ENCODE measurements at places on chromosomes 3 and 15.

GRCh38 chr3:66644549-66644948 lies 143.7 kb upstream of the LRIG1 start:
- no peak for DNase-seq

- DNase-seq, result no peak
These were observed 264.9 kb upstream of the TPM1 start for GRCh38 chr15:62777671-62778070.

DNA sequence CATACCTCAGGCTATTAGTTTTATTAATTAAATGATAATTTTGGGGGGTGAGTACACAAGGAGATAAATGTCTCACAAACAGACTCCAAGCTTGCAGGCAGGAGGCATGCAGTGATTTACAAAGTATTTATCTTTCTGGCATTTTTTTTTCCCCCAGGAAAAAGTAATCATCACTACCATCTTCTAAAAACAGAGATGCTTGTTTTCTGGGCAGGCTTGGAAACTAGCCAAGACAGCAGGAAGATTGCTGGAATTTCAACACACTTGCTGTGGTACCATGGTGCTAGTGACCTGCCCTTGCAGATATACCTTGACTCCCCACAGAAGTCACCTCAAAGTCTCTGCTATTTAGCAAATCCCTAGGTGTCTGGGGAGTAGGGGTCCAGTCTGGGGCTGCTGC lies 732.8 kb upstream of the CFAP20DC start:
- DNase-seq, result no peak

DNA sequence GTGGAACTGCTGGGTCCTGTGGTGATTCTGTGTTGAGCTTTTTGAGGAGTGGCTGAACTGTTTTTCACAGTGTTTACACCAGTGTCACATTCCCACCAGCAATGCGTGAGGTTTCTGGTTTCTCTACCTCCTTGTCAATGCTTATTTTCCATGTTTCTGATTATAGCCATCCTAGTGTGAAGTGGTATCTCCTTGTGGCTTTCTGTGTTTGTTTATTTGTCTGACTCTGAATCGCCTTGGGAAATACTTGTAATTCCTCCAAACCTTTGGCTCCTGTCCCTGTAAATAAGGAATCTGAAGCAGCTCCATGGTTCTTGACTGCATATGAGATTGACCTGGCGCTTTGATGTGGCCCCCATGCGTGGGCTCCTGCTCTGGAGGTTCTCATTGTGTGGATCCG lies 20.6 kb downstream of the FAN1 start:
- no peak for DNase-seq

GRCh38 chr3:6098516-6099157 lies 762.3 kb upstream of the GRM7 start:
- DNase-seq, result no peak

- DNase-seq, result no peak
These were observed 82.1 kb upstream of the PHLDB2 start for GRCh38 chr3:111776827-111777483.

DNA sequence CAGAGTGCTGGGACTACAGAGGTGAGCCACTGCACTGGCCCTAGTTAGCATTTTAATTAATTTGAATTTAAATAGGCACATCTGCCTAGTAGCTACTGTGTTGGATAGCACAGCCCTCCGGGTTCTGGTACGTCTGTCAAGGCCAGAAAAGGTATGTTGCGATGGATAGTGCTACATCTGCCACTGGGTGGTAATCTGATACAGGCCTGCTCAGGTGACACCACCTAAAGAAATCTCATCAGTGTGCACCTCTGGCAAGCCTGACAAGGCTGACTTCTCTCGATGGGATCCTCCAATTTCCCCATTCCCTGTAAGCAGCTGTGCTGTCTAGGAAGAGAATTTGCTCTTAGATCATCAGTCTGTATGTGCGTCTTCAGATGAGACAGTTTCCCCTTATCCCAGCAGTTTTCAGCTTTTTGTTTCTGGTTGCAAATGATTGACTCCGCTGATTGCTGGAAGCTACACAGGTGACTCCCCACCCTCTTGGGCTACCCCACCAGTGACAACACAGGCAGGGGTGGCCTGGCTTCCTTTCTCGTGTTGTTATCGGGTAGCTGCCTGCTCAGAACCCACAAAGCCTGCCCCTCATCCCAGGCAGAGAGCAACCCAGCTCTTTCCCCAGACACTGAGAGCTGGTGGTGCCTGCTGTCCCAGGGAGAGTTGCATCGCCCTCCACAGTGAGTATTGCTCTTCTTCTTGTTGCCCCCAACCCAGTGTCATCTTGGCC lies at the start of gene CCR9:
CCR9 (plus strand) TSS at position 565 of the 727 bp plus-strand sequence. CDS start 8,391 bp downstream, outside the sequence.
- DNase-seq, result no peak

- no peak for DNase-seq
These were observed 219.5 kb downstream of the CACNA2D3 start for GRCh38 chr3:54341811-54342210.

DNA sequence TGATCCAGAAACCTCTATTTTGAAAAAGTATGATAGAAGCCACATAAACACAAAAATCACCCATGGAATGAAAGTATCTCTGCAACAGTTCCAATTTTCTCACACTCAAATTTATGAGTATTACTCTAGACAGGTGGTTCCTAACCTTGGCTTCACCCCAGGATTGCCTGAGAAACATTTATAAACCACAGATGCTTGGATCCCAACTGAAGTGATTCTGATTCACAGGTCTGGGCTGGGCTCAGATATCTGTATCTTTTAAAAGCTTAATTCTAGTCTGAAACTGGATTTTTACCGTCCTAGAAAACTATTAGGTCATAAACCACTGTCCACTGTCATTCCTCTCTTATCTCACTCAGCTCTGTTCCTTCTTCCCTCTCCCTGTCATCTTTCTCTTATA lies 7.4 kb upstream of the SST start:
- no peak for DNase-seq

- DNase-seq, result no peak
These were observed 61.4 kb downstream of the UMPS start for GRCh38 chr3:124791639-124792151.

- no peak for DNase-seq
These were observed 17.9 kb upstream of the ANKRD28 start for GRCh38 chr3:15815696-15816095.

DNA sequence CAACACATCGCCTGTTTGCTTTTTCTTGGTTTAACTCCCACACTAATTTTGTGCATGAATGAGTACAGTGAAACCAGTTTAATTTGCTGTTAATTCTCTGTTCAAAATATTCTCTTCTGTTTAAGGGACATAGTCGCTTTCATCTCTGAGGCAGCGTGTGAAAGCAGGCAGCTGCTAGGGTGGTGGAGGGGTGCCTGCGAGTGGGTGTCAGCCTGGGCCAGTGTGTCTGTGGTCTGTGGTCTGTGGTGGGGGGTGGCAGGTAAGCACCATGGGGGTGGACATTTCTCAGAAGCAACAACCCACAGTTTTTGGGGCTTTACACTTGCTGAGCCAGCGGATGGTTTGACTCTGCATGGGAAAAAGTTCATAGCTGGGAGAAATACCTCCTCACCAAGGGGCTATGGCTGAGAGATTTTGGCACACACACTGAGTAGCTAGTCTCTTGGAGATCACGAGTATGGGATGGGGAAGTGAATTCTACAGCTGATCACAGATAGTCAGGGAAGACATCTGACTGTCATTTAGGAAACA lies 109.2 kb downstream of the EPHB1 start:
- DNase-seq, result no peak

DNA sequence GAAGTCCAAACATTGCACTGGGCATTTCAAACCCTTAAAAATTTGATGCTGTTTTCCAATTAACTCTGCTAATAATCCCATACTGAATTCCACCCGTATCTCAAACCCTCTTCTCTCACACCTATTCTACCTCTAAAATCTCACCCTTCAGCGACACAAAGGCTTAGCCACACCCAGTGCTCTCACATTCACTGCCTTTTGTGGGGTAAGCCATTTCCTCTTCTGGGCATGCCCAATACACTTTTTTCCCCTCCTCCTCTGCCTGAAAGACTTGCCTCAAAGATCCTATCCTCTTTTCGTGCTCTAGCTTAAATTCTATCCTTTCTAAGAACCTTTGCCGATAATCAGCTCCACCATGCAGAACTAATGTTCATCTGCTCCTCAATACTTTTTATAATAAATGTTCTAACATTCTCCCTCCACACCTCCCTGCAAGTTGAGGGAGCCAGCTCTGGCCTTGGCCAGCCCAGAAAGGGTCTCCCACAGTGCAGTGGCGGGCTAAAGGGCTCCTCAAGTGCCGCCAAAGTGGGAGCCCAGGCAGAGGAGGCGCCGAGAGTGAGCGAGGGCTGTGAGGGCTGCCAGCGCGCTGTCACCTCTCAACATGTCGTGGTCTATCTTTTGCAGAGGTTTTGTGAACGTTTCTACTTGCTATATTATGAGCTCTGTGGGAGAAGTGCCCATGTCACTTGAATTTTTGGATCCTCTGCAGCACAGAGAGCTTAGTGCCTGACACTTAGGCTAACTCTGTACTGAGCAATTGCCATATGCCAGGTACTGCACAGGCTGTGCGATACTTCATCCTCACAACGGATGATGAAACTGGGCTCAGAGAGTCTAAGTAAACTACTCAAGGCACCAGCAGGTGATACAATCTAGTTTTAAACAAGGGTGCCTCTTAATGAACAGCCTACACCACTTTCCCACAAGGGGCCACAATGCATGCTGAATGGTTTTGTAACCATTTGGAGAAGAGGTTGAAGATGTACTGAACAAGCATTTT lies 53.6 kb upstream of the BCL6 start:
- no peak for DNase-seq

DNA sequence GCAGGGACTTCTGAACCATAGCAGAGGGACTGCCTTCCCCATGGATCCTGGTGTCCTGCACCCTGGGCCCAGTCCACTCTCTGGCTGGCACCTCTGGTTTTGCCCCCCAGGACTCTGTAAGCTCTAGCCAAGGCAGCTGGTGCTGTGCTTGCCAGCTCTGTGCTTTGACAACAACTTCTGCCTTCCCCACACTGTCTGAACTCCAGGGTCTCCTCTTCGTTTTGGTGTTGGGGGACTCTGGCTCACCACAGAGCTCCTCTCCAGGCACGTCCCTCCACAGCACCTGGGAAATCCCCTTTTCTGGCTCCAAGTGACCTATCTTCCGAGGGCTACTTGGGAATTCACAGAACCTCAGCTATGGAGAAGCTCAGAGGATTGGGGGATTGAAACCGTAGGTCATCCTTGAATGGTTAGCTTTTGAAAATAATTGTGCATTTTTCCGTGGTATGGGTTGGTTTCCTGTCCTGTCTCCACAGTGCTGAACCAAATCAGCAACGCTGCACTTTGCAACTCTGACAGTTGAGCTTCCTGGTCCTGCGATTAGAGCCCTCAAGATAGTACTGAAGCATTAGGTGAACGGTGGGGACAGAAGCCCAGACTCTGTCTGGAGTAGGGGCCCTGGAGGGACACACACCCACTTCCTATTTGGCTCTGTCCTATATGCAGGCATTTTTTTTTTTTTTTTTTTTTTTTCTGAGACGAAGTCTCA lies 152.4 kb downstream of the APBA2 start:
- DNase-seq, result no peak

- DNase-seq, result no peak
These were observed 48.6 kb upstream of the AKAP13 start for GRCh38 chr15:85331655-85332285.

- DNase-seq, result no peak
These were observed 161.2 kb upstream of the RGMA start for GRCh38 chr15:93250209-93250608.

DNA sequence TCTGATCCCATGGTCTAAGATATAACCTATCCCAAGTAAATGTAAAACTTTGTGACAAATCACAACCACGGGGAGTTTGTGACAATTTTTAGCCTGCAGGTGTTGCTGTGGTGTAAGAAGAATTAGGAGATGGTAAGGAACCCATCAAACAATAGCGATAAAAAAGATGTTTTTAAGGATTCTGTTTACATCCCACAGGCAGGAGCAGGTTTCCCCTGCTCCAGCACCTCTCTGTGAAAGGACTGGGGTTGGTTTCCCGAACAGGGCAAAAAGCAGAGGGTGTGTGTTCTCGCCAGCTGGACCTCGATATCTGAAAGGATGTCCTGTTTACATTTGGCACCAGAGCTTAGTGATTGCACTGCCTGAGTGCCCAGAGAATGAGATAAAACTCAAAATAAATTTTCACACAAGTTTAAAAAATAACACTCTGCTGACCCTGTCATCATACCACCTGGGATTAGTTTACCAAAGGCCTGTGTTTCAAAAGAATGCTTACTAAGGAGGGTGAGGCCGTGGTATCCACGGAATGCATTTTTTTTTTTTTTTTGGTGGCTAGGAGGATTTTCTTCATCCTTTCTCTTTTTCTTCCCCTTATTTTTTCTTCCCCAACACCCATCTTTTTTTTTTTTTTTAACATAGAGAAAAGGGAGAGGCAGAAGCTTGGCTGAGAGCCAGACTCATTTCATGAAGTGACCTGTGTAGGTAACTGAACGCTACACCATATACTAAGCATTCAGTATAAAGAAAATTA lies 151.8 kb upstream of the DPH6 start:
- no peak for DNase-seq

DNA sequence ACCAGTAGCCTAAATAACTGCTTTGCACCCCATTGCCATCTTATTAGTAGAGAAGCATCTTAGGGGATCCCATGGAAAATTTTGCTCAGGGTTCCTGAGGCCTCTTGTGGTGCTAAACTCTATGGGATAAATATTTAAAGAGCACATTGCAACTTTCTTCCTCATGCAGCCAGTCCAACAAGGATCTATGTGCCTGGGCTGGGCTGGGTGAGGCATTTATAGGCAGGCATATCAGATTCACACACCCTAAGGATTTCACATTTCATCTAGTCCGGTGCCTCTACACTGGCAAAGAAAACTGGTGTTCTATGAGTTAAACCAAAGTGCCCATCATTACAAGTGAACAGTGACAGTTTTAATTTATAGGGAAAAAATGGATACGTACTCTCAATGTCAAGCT lies 512.3 kb downstream of the EDEM1 start:
- DNase-seq, result no peak

DNA sequence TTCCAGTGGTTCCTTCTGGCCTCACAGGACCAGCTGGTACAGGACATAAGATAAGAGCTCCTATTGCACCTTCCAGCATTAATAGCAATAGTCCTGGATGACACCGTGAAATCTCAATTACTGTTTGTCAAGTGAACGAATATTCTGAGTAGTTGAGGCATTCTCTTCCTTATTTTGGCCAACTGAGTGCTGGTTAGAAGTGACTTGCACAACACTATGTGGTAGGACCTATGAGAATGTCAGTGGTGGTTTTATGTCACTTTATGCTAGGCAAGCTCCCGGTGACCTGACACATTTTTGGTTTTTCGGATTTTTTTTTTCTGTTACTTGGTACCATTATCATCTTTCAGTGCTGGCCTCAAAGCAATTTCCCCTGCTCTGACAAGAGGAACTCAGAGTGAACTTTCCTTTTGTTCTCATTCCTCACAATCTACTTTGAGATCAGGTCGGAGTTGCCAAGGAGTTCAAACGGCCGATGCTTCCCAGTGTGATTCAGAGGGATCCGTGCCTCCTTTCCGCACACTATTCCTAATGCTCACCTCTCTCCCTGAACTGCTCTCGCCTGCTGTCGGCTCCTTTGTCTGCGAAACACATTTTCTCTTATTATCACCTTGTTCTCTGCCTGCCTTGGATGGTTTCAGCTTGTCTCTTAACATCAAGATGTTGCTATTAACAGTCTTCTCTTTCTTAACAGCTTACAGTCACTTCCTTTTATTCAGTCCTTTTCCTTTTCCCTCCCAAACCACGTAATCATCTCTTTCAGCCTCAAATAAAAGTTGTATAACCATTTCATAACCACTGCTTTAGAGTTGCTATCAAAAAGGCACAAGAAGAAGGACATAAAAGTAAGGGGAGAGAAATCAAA lies 35.8 kb downstream of the QTRT2 start:
- DNase-seq, result no peak

- DNase-seq, result no peak
These were observed 17.3 kb upstream of the SLC28A2 start for GRCh38 chr15:45234562-45235235.

- DNase-seq, result no peak
These were observed 43.5 kb upstream of the ALCAM start for GRCh38 chr3:105323274-105323599.

GRCh38 chr3:139187154-139187553 lies 142.5 kb upstream of the PRR23C start:
- DNase-seq, result no peak
